ENCODE measurements at places on chromosomes 16 and 17. TPM values are rescaled to one million over a fixed set of nuclear protein-coding genes. Genes with fewer than 3 reads are reported as not detected.

KCNH4 gene
- total RNA-seq: not detected

ENDOV gene
- total RNA-seq: 23.5 TPM

AANAT gene
- not detected for total RNA-seq

KRT32 gene
- not detected for total RNA-seq

KREMEN2 gene
- not detected for total RNA-seq

GRIN2A gene
- 2.1 TPM for total RNA-seq

CD300LF gene
- not detected for total RNA-seq

KRT36 gene
- total RNA-seq: 0.12 TPM

QRICH2 gene
- 3.0 TPM for total RNA-seq

B9D1 gene
- total RNA-seq: 41.1 TPM

SLC35B1 gene
- total RNA-seq: 60.6 TPM

HID1 gene
- 0.75 TPM for total RNA-seq

SLFN12L gene
- total RNA-seq: 0.11 TPM

TBC1D3K gene
- not detected for total RNA-seq

GINS2 gene
- 21.0 TPM for total RNA-seq

KRTAP2-2 gene
- not detected for total RNA-seq

SLC4A1 gene
- total RNA-seq: not detected

GCGR gene
- total RNA-seq: not detected

C16orf82 gene
- not detected for total RNA-seq

ANKS4B gene
- under 0.01 TPM for total RNA-seq

CMTM2 gene
- not detected for total RNA-seq

MEIOC gene
- 0.22 TPM for total RNA-seq

LITAFD gene
- not detected for total RNA-seq

CLEC19A gene
- not detected for total RNA-seq

CACNG3 gene
- total RNA-seq: not detected

TAT gene
- total RNA-seq: not detected

SRCIN1 gene
- 0.12 TPM for total RNA-seq

SDR42E1 gene
- 0.22 TPM for total RNA-seq

TP53TG3C gene
- total RNA-seq: not detected

GNG13 gene
- total RNA-seq: not detected

B4GALNT2 gene
- not detected for total RNA-seq

FOXC2 gene
- 1.2 TPM for total RNA-seq

NPIPA5 gene
- total RNA-seq: 2.2 TPM

KRT25 gene
- not detected for total RNA-seq

MPV17L gene
- 0.12 TPM for total RNA-seq

MT1H gene
- not detected for total RNA-seq

CEMP1 gene
- total RNA-seq: 0.12 TPM

Data from uterine smooth muscle cell (primary cell).